ENCODE measurements at places on chromosomes 12 and 14.

- no peak for DNase-seq
These were observed 106.1 kb downstream of the PRICKLE1 start for GRCh38 chr12:42483521-42483790.

DNA sequence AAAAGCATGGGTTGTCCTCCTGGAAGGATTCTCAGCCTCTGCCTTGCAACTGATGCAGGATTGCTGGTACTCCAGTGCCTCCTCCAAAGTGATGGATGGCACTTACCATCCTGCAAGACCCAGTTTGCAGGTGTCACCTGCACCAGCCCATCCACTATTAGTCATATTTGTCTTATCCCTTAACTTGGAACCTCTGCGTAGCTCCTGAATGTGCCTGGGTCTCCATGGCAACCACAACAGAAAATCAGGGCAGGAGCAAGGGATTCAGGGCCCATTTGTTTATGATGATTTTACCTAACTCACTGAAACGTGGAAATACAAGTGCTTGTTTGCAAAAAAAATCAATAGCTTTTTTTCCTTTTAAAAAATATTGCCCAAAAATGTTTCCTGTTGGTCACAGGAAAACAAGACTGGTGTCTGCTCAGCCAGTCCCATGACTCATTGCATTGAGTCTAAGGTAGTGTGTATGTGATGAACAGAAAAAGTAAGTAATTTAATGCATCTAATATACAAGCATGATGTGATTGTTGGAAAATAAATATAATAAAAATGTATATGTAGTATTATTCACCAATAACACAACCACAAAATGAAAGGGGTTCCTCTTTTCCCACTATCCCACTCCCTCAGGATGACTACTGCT lies 1196.3 kb upstream of the TMEM132C start:
- no peak for DNase-seq

GRCh38 chr12:18239526-18239925 lies 21.8 kb upstream of the PIK3C2G start:
- DNase-seq: no peak

DNA sequence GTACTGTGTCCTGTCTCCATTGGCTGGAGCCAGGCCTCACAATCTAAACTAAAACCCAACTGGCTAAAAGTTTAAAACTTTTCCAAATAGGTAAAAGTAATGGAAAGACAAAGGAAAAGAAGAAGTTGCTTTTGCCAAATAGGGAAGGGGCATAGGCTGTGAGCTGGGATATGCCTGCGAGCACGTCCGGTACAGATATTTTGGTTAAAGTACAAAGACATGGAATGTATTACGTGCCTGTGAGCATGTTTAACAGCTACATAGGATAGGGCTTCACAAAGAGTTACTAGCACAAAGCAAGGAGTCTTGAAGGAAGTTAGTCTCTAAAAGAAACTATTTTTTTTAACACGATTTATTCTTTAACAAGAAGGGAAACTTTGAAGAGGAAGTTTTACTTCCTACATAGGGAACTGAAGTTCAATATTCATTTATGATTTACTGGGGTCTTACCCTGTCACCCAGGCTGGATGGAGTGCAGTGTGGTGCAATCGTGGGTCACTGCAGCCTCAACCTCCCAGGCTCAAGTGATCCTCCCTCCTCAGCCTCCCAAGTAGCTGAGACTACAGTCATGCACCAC lies 41.9 kb upstream of the INF2 start:
- DNase-seq: no peak

- DNase-seq: no peak
These were observed 6.4 kb downstream of the TMEM121 start for GRCh38 chr14:105532735-105533141.

DNA sequence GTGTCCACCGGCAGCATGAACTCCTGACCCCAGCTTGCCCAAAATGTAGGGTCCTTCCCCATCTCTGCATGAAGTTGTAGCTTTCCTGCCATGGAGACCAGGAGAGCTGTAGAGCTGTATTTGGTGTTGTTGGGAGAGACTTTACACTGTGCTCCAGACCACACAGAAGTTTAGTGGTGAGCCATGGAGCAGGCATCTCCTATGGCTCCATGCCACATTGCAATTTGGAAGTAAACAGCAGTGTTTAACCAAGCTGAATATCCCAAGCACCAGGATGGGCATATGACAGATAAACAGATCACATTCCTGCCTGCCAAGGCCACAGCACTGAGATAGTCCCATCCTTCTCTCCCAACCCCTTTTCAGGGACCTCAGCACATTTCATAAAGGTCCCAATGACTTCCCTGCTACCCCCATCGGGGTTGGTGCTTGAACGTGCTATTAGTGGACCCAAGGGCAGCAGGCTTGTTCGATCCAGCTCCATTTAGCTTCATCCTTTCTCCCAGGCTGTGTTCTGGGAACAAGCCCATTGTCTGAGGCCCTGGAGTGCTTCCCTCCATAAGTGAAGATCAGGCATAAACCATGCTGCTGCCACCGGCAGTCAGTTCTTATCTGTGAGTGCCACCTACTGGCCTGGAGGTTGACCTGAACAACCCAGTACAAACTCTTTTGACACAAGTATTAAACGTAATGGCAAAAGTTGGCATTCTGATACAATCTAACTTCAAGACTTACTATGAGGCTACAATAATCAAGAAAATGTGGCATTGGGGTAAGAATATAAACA lies 172.3 kb upstream of the ATXN7L3B start:
- peak; percentile 3 for DNase-seq

DNA sequence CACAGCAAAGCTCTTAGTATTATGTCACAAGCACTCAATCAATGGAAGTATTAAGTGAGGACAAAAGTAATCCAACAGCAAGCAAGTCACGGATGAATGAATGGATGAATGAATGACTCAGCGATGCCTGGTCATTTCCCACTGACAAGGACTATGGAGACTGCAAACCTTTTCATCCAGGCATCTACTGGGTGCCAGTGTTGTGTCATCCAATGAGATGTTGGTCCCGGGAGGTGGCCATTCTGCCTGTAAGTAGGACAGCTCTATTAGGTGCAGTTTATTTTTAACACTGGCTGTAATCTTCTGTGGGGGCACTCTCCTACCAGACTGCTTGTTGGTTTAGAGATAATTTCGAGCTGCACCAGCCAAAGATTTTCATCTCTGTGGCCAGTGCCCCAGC lies 39.4 kb downstream of the STAB2 start:
- DNase-seq: peak; percentile 37

GRCh38 chr14:102074415-102074964 lies 12.4 kb downstream of the HSP90AA1 start:
- DNase-seq: no peak

DNA sequence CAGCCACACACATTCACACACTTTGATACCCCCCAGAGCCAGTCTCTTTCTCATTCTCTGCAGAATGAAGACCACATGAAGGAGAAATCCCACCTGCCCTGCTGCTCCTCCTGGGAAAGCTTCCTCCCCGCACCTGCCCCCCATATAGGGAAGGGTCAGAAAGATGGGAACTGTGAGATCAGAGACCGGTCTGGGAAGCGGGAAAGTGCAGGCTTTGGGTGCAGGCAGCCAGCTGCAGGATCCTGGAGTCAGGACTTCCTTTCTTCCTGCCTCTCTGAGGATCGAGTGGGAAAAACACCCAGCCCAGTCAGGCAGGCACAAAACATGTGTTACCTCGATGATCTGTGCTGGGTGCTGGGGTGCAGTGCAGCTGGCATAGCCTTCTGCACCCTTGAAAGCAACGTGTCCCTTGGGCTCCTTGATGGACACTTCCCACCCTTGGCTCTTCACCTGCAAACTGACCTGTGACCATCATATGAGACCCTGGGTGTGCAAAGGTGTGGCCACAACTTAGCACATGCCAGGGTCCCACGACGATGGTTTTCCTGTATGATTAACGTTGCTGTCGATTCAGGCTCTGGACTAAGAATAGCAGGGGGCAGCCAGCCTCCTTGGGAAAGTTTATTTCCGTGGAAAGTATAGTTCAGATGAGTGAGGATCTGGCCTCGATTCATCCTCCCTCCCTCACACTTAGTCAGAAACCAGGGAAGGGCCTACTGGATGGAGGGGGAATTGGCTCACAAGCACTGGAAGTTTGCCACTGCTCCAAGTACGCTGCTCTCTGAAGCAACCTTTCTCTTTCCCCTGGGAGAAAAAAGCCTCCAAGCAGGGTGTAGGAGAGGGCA lies 105.4 kb upstream of the MED13L start:
- no peak for DNase-seq

DNA sequence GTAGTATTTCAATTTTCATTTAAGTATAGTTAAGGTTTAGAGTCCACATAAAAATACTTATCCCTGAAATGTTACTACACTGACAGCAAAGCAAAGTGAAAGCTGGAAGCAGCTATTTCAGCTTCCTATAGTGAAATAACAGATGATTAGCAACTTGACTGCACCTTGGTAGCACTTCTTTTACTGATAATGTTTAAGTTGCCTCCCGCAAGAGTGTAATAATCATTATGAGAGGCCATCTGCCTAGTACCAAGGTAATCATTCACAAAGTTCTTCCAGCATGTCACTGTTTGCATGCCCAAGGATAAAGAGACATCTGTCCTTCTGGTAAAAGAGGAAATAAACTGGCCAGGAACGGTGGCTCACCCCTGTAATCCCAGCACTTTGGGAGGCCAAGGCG lies 69.8 kb downstream of the LIN7A start:
- no peak for DNase-seq

GRCh38 chr12:114508529-114509129 lies 102.7 kb upstream of the TBX5 start:
- peak; percentile 86 for DNase-seq

GRCh38 chr14:74985028-74985310 lies 17.8 kb upstream of the EIF2B2 start:
- no peak for DNase-seq

GRCh38 chr12:47276253-47276620 lies 196.5 kb upstream of the AMIGO2 start:
- DNase-seq: no peak

- peak; percentile 47 for DNase-seq
These were observed 114.6 kb downstream of the PPFIA2 start for GRCh38 chr12:81644503-81644902.

DNA sequence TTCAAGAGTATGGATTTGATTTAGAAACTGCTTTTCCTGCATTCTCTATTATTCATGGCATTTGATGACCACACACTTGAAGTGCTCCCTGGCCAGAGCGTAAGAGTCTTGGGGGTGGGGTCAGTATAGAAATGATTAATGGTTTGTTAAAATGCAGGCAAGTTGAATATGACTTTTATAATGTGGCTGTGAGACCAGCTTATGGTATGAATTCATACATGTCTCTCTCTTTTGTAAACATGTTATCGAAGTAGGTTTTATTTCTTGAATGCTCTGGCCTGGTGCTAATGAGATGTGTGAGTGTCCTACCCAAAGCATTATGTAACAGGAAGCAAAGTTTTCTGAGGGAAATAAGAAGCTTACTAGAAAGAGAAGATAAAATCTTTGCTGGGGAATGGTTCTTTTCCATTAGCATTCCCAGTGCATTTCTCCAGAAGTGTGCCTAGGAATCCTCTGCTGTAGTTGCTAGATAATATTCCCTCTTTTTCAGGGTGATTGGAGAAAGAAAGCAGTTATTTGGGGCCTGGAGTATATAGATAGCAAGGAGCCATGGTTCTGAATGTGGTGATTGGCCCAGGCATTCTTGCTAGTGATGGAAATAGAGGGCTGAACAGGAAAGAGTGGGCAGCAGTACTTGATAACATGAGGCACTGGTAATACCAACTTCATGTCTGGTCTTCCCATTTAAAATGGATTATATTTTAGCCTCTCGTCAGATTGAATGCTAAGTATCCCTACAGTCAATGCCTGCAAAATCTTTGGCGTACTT lies 289.7 kb downstream of the RAD51B start:
- no peak for DNase-seq
